M059J (cell line): ENCODE measurements at places on chromosomes 5 and 9. TPM values are rescaled to one million over a fixed set of nuclear protein-coding genes. Genes with fewer than 3 reads are reported as not detected.

DNA sequence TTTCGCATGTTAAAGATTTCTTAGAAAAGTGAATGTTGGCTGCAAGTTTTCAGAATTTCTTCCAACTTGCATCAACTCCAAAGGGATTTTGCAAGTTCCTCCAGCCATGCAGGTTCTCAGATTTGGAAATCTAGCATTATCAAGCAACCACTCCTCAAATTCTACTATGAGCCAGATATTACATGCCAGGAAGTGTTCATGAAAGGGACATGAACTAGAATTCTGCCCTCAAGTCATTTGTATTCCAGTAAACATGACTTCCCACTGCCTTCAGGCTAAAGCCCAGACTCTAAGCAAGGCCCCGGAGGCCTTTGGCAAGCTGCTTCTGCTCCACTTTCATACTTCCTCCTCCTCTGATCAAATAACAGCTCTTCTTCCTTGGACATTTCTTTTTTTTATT is 111.3 kb upstream of the PAPPA start:
- no peak for DNase-seq

- DNase-seq = no peak
These were observed 73.2 kb downstream of the PIK3R1 start for GRCh38 chr5:68288707-68289134.

- peak; percentile 93 for DNase-seq
These were observed 290.2 kb upstream of the MAP3K1 start for GRCh38 chr5:56525113-56525512.

DNA sequence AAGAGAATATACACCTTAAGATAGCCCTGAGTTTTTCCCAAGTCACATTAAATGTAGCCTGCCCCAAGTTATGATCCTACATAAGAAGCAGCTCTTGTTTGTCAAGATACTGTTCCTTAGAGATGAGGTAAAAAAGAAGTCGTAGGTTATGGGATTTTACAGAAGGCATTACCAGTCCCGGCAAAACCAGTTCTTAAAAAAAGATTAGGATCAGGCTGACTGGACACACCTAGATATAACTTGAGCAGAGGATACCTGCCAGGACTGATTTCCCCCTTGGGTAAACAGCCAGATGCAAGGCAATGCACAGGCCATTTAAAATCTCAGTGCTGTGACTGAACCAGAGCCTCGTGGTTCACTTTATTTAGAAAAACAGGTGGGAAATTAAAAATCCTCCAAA is 14.1 kb upstream of the SEMA5A start:
- no peak for DNase-seq

GRCh38 chr5:148107608-148108007 is 43.8 kb downstream of the SPINK5 start:
- DNase-seq = peak; percentile 5

GRCh38 chr5:56985936-56986625 is 34.2 kb upstream of the MIER3 start:
- DNase-seq = no peak

GRCh38 chr9:120438836-120439546 is 141.0 kb downstream of the CDK5RAP2 start:
- DNase-seq = peak; percentile 26

GRCh38 chr5:55584398-55585205 is 49.8 kb upstream of the PLPP1 start:
- no peak for DNase-seq

- DNase-seq = no peak
These were observed 7.0 kb downstream of the HNRNPAB start for GRCh38 chr5:178211095-178212048.

- DNase-seq = peak; percentile 61
These were observed 1.3 kb downstream of the SDHA start for GRCh38 chr5:219460-219863.

DNA sequence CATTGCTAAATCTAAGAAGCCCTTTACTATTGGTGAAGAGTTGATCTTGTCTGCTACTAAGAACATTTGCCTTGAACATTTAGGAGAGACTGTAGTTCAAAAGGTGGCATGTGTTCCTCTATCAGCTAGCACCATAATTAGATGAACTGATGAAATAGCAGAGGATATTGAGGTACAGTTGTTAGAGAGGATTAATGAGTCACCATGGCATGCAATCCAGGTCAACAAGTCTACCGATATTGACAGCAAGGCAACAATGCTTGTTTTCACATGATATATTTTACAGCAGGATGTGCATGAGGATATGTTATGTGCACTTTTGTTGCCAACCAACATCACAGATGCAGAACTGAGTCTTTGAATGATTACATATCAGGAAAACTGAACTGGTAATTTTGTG is 134.3 kb upstream of the CDH9 start:
- peak; percentile 6 for DNase-seq

DNA sequence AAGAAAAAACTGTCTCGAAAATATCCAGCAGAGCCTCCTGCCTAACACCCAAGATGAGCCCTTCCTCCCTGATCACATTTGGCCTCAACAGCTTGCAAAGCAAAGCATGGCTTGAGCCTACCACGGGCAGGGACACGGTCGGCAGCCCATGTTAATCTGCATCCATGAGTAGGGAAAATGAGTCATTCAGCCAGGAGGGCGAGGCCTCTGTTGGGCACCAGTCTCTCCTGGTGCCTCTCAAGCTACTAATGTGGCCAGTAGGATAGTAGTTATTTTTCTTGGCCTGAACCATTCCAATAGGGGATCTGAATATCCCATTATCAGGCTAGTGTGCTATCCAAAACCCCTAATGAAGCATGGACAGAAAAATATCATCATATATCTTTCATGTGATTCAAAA is 43.0 kb upstream of the SHB start:
- peak; percentile 51 for DNase-seq

GRCh38 chr9:114321759-114322158 is 1.1 kb upstream of the ORM1 start:
- DNase-seq = peak; percentile 81

The FBN2 gene
- total RNA-seq = 0.20 and 0.37 TPM in 2 replicates

The ZNF300 gene
- 5.1 and 5.7 TPM in 2 replicates for total RNA-seq
